Stimulated activated CD4-positive, alpha-beta T cell treated with anti-CD3 and anti-CD28 coated beads, Interleukin-12 subunit alpha, Interleukin-12 subunit beta, amount 100 ng/mL, for 48 hours (primary cell): ENCODE measurements at places on chromosomes 5 and 9.

- no peak for DNase-seq
Observed at GRCh38 chr5:67350185-67350584, 153.6 kb upstream of the CD180 start.

GRCh38 chr5:73305386-73305785 lies 132.4 kb downstream of the TMEM174 start:
- no peak for DNase-seq

GRCh38 chr9:137236936-137237421 lies 4.1 kb upstream of the TUBB4B start:
- DNase-seq, result no peak

- DNase-seq, result no peak
Observed at GRCh38 chr9:120477534-120478001, 102.4 kb downstream of the CDK5RAP2 start.

DNA sequence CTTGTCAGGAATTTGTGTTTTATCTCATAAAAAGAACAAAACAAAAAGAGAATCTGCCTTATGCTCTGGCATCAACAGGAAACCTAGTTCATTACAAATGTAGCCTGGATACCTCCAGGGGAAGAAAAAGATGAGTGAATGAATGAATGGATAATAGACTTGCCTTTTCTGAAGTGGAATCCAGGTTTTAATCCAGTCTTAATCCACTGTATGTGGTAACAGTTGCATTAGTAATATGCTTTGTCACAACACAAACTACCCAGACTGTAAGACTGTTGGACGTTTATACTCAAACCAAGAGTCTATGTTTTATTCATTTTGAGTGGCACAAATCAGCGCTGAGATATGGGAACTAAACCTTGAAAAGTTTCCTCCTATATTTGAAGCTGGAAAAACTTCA lies 32.1 kb upstream of the MAP3K1 start:
- no peak for DNase-seq

DNA sequence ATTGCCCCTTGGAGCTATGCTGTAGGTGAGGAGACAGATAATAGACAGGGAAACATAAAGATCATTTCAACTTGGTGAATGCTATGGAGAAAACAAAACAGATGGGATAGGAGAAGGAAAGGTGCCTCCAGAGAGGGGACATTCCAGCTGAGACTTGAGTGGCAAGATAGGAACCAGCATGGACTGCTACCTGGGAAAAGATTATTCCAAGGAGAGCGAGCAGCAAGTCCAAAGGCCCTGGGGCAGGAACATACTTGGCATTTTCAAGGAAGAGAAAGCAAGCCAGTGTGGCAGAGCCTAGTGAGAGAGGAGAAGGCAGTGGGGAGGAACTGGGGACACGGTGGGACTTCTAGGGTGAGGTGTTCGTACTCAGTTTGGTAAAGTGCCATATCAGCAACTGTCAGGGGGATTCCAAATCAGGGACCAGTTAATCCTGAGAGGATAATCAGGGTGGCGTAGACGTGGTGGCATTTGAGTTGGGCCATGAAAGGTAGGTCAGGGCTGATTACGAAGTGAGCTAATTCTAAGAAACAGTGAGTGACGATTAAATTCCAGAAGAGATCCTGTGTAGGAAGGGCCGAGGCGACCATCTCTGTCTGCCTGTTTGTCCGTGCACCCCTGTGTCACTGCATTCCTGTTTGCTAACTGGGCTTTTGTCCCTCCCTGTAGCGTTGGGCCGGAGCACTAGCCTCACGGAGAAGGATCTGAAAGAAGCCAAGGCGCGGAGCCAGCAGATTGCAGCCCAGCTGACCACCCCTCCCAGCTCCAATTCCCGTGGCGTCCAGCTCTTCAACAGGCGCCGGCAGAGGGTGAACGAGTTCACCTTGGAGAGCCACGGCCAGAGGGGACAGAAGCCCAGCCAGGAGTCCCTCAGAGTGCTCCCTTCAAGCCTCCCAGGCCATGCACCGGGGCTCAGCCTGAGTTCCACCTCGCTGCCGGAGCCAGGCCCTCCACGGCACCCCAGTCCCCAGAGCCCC lies 7.1 kb downstream of the SYNPO start:
- DNase-seq, result no peak

DNA sequence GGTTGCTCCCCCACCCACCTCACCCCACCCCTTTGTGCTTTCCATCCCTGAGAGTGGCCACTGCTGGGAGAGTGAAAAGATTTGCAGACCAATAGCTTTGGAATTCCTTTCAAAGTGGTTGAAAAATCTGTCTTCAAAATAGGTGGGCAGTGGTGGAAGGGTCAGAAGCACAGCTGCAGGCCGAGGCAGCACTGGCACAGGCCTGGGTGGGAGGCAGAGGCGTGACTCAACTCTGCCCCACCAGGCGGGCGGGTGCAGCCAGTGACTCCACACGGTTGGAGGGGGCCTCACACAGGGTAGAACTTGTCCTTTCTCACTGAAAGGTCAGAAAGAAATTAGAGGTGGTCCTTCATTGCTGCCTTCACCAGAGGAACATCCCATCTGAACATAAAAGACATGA lies 214.9 kb upstream of the TBCA start:
- DNase-seq, result no peak

- no peak for DNase-seq
Observed at GRCh38 chr5:528629-529511, 4.6 kb upstream of the SLC9A3 start.

DNA sequence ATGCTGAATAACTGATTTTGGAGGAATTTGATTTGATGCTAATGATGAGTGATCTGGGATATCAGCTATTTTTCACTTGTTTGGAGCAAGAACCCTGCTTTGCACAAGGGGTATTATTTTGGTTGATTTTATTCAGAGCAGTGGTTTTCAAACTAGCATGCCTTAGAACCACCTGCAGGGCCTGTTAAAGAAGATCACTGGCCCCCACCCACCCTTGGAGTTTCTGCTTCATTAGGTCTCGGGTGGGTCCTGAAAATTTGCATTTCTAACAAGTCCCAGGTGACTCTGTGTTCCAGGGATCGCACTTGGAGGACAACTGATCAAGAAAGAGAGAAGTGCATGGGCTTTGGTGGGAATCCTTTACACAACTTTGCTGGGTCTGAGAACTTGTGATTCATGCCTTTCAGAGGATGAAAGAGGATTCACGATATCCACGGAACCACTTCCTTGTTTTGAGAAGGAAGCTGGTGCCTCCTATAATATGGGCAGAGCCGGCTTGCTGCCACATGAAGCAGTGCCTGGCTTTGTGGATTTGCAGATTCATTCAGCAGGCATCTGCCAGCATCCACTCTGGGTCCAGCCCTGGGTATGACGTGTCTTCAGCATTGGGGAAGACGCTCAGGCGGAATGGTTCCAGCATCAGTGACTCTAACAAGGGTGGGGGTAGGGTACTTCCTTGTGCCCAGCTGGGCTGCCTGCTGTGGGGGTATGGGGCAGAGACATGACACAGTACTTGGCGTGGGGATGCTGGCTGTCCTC lies 106.6 kb upstream of the PITX1 start:
- DNase-seq, result no peak

DNA sequence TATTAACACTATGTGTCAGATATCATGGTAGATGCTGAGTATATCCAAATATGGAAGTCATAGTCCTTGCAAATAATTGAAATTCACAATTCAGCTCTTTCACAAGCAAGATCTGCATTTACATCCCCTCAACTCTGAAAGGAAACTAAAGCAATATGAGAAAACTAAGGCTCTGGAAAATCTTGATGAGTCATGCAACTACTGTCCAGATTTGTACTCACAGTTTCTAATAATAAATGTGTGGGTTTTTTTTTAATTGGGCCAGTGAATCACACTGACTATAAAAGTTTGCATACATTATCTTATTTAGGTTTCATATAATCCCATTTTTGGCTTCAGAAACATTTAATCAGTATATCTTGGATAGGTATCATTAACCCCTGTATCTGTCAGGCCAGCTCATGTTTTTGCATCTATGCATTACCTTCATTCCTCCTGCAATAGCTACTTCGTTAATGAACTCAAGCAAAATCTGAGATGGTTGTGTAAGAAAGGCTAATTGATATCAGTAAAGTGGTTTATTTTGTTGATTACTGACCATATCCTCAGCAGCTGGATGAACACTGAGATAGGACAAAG lies 58.7 kb upstream of the PRR16 start:
- DNase-seq, result no peak
